ENCODE measurements at places on chromosomes 1 and 21. TPM values are rescaled to one million over a fixed set of nuclear protein-coding genes. Genes with fewer than 3 reads are reported as not detected.

KRTAP13-3 gene
- not detected for total RNA-seq

ELAPOR1 gene
- 0.38 TPM for total RNA-seq

ADAMTS5 gene
- total RNA-seq, result not detected

ATAD3C gene
- total RNA-seq, result not detected

FCGR3A gene
- total RNA-seq, result not detected

LMOD1 gene
- total RNA-seq, result not detected

TXLNA gene
- 30.0 TPM for total RNA-seq

BTBD8 gene
- total RNA-seq, result 1.1 TPM

PLA2G2F gene
- total RNA-seq, result not detected

FHAD1 gene
- 0.82 TPM for total RNA-seq

FCRL1 gene
- not detected for total RNA-seq
